ENCODE measurements at places on chromosomes 1 and 21.

DNA sequence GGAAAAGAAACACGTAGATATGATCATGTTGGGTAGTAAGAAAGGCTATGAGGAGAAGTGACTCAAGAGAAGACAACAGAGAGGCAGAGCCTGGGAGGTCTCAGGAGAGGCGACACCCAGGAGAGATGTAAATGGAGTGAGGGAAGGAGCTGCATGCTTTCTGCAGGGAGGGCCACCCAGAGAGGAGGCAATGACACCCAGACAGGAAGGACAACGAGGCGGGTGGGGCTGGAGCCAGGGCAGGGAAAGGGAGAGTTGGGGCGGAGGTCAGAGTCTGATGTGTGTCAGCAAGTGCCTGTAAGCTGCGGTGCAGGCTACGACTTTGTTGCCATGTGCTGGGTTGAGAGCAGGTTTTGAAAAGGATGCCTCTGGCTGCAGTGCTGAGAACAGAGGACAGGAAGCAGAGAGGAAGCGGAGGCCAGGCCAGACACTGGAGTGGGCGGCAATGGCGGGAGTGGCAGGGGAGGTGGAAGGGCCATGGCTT, 31.3 kb downstream of the SLC1A7 start:
- DNase-seq, result peak; percentile 44

GRCh38 chr1:23084880-23085279, 65.6 kb downstream of the KDM1A start:
- no peak for DNase-seq

DNA sequence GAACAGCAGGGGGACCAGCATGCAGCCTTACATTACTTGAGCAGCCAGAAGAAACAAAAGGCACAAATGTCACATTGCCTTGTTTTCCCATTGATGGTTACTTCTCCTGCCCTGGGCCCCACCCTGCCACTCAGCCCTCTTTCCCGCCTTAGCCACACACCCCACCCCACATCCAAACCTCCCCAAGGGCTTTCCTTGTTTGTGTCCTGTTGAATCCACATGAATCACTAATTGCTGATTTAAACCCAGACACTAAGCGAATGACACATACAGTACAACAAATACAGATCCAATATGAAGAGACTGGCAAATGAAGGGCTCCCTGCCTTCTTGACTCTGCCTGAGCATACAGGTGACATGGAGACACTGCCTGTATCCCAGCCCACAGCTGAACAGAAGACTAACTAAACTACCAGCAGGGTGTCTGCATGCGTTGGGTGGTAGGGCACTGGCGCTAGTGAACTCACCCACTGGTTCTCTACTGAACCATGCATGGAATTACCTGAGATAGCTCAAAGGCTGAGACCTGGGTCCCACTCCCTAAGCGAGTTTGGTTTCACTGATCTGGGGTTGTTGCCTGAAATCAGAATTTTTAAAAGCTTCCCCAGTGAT, 3.1 kb downstream of the IGSF3 start:
- DNase-seq, result no peak

DNA sequence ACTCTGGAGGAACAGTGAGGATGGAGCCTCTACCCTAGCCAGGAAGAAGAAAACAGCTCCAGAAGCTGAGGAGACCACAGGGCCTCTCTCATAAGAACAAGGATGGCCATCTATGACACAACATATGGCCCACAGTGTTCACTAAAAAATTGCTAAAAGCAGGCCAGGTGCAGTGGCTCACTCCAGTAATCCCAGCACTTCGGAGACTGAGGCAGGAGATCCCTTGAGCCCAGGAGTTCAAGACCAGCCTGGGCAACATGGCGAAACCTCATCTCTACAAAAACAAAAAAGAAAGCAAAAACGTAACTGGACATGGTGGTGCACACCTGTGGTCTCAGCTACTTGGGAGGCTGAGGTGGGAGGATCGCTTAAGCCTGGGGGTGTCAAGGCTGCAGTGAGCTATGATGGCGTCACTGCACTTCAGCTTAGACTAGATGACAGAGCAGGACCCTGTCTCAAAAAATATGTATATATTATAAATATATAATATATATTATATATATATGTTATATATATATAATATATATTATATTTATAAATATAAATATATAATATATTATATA, 103.1 kb downstream of the TOMM20 start:
- no peak for DNase-seq

DNA sequence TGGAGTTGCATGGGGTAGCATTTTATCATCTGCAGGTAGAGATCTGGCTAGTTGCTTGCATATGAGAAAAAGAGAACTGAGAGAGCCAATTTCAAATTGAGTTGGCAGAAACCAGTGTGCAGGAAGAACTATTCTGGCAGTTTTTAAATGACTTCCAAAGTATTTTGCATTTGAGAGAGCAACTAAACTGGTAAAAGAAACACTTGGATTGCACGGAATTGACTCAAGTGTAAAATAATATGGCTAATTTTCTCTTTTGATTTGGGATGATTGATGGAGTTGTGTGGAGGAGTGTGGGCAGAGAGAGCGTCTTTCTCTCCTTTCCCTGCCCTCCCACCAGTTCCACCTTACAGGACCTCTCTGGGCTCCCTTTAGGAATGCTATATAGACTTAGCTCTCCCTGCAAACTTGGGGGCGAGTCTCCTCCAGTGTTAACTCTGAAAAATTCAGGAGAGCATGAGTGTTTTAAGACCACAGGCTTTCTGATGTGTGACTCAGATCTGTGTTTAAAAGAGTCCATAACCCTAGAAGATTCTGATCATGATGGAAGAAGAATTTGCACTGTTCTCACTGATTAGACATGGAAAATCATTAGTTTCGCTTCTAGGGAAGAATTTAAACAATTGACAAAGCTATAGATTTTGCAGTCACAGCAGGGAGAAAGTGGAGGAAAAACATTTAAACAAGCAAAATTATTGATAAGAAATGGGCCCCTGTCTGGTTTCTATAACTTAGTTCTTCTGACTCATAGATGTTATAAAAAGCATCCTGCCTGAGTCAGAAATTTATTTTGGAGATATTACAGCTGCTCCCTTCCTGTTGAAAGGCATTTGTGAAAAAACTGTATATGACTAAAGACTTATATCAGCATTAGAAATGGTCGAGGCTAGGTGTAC, 24.9 kb upstream of the CTBS start:
- peak; percentile 89 for DNase-seq

DNA sequence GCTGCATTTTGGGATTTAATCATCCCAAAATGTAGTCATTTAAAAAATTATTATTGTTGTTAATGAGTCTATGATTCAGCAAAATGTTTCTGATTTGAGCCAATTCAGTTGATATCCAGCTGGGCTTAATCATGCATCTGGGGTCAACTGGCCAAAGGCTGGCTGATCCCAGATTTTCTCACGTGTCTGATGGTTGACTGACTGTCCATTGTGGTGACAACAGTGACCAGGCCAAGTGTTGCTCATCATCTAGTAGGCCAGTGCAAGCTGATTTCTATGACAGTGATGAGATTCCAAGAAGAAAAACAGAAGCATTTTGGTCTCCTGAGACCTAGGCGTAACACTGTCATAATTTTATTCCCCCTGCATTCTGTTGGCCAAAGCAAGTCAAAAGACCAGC, 80.1 kb upstream of the ZC3H11B start:
- no peak for DNase-seq

DNA sequence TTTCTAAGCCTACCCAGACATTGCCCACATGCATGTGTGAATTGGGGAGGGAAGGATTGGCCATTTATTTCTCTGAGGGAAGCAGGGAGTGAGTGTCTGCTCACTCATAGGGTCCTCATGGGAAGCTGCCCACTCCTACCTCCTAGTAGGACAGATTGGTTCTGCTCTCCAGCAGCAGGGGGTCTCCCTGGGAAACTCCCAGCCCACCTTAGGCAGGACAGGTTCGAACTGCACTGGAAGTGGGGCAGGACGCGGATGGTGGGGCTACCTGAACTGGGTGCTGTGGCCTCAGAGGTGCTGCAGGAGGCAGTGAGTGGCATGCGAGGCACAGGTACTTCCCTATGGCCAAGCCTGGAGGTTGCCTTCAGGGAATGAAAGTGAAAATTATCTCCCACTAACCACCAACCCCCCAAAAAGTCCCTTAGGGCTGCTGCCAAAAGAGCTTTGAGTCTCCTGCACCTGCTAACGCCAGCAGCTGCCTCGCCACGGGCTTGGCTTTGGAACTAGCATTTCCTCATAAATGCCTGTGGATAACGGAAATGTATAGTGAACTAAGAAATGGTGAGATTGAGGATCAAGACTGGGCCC, 157.0 kb upstream of the COA6 start:
- no peak for DNase-seq

DNA sequence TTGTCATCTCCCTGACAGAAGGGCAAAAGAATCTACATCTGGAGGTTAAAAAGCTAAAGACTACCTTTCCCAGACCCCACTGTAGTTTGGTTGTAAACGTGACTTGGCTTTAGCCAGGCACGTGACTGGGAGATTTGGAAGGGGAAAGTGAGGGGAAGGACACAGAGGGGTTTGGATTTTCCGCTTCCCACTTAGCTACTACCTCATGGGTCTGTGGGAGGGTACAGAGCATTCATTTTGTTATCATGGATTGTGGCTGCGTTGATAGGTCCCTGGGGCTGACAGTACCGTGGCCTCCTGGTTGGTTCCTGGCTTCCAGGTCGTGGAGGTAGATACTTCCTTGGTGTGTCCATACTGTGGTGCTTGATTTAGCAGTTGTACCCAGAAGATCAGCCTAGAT, 2.6 kb downstream of the CHD1L start:
- DNase-seq, result no peak

DNA sequence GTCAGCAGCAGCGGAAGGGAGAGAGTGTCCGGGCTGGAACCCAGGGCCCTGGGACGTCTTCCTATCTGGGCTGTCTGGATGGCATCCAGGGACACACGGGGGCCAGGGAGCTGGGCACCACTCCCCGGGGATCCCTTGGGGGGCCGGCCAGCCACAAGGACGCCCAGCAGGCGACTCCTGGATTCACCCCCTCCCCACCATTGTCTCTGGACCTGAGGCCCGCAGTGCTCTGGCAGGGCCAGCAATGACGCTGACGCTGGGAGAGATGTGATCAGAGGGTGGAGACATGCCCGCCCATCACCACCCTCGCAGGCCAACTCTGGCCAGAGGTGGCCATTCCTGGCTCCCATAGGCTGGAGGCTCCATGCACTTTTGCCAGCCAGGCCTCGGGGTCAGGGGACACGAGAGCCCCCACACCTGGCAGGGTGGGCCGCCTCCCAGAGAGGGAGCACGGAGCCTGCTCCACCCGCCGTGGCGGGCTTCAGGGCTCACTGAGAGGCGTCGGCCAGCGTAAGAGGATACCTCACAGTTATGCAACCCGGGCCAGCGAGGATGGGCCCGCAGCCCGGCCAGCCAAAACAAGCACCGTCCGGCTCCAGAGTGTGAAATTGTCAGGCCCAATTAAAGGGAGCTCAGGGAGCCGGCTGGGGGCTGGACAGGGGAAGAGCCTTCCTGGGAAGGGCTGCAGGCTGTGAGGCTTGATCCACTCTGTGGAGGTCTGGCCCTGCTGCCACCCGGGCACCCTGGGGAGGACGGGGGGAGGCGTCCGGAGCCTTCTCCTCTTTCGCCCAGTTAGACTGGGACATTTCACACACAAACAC, 10.3 kb downstream of the ACTRT2 start:
- DNase-seq, result no peak

DNA sequence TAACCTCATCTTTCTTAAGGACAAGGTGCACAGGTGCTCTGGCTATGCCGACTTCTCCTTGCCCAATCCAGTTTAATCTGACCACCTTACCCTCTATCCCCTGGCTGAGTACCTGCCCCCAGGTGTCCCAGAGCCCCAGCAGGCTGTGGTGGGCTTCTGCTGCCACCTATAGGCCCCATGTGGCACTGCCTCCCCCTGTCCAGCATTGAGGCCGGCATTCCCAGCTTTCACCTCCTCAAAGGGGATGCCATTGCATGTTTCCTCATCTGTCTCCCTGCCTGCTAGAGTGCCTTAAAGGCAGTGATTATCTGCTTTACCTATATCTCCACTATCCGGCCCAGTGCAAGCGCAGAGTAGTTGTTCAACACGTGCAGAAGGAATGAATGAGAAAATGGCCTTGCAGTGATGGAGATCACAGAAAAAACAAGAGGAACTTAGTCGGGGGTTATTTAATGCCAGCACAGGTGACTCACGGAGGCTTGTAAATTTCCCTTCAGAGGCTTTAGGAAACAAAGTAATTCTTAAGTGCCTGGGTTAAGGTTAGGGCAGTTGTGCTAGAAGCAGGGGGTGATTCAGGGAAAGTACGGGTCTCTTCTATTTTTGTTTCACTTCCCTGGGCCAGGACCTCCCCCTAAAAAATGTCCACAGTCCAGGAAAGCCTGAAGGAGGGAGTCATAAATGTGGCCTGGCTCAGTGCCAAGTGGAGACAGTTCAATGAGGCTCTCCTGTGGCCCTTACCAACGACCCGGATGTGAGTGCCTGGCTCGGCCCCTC, 131.8 kb upstream of the NGF start:
- DNase-seq, result peak; percentile 68

DNA sequence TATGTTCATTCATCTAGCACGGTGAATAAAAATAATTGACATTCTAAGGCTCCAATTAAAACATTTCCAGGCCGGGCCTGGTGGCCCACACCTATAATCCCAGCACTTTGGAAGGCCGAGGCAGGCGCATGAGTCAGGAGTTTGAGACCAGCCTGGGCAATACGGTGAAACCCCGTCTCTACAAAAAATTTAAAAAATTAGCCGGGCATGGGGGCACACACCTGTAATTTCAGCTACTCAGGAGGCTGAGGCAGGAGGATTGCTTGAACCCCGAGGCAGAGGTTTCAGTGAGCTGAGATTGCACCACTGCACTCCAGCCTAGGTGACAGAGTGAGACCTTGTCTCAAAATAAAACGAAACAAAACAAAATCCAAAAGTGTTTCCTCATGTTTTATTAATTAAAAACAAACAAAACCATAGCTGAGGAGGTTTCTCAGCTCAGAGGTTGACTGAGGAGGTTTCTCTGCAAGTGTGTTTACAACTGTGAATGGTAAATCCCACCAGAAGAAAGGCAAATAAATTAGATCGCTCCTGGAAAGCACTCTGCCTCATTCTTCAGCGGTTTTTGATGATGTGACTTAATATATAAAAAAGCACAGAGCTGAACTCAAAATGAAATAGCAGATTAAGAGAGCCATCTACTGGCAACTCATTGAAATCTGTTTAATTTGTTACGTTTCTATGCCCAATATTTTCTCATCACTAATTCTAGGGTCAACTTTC, 37.7 kb upstream of the ATG4C start:
- DNase-seq, result peak; percentile 64

GRCh38 chr21:25300632-25301031, 306.6 kb downstream of the MRPL39 start:
- DNase-seq, result no peak

DNA sequence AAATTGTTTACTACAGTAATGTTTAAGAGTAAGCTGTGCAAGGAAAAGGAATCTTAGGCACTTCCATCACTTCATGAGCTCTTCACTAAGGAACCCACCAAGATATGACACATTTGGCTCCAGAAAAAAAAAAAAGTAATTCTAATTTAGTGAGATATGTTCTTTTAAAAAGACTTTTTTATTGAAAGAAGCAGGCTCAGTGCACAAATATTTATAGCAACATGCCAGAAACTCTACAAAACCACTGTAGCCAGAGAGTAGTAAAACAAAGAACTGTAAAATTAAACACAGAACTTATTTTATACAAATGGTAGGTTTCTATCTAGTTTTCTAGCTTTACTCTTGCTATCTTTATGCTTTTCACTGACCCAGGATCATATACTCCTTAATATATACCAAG, 434.6 kb upstream of the ADGRL2 start:
- peak; percentile 23 for DNase-seq

Measured in fibroblast of skin of right quadriceps (primary cell).